ENCODE measurements at places on chromosomes 2 and 18. TPM values are rescaled to one million over a fixed set of nuclear protein-coding genes. Genes with fewer than 3 reads are reported as not detected.
A peak's percentile ranks its signal among the peaks of the same experiment; 100 is the strongest.

- DNase-seq, result no peak
Measured at GRCh38 chr2:16713011-16713423, 47.4 kb upstream of the CYRIA start.

DNA sequence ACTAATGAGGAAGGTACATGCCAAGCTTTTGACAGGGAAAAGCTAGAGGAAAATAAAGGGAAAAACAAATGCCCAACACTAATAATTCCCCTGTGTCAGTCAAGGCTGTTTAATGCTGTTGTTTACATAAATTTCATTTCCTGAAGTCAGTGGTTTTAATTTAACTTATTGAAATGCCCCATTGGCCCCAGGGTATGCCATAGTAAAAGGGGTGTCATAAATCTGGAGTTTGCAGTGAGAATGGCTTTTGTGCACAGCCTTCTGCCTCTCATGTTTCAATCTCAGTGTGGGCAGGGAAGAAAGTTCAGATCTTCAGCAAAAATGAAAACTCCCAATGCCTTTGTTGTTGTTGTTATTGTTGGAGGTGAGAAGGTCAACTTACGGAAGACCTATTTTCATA is 550.1 kb upstream of the DCC start:
- DNase-seq, result no peak

GRCh38 chr2:217218269-217219163 is 358.7 kb upstream of the TNP1 start:
- peak; percentile 44 for DNase-seq

- peak; percentile 83 for DNase-seq
Measured at GRCh38 chr2:152513681-152514080, 178.7 kb downstream of the FMNL2 start.

Gene KIDINS220
- 46.0 TPM for total RNA-seq

GRCh38 chr2:69735686-69736085 is 6.2 kb upstream of the ANXA4 start:
- DNase-seq, result no peak

Gene PAX8
- total RNA-seq, result 1.8 TPM

Gene MYOM1
- not detected for total RNA-seq

Gene TTC27
- total RNA-seq, result 22.5 TPM

Gene SOX11
- total RNA-seq, result 11.9 TPM

DNA sequence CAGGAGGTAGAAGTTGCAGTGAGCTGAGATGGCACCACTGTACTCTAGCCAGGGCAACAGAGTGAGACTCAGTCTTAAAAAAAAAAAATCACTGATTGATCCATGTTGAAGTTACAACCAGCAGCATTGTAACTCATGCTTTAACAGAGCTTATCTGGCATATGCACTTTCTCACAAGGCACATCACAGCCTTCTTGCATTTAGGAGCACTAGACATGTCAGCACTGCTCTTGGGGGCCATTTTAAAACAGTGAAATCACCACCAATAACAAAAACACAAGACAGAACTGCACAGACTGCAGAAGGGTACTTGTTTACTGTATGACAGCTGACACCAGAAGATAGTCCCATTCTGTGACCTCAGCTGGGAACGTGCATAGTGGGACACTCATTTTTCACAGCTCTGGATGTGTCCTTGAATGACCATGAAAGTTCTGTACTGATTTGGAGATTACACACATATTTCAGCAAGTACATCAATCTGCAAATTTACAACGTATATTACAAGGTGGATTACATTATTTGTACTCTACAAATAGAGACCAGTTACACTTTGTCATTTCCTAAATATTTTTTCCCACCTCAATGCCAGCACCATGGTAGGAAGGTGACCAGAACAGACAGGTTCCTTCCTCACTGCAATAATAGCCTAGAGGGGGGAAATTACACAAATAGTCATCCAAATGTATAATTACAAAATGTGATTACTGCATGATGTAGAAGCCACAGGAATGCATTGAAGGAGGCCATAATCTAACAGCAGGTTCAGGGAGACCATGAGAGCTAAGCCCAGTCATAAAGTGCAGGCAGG is 35.1 kb downstream of the CCBE1 start:
- no peak for DNase-seq

- peak; percentile 88 for DNase-seq
Measured at GRCh38 chr2:237662671-237663093, 35.3 kb downstream of the LRRFIP1 start.

Gene RAB17
- total RNA-seq, result 4.1 TPM

DNA sequence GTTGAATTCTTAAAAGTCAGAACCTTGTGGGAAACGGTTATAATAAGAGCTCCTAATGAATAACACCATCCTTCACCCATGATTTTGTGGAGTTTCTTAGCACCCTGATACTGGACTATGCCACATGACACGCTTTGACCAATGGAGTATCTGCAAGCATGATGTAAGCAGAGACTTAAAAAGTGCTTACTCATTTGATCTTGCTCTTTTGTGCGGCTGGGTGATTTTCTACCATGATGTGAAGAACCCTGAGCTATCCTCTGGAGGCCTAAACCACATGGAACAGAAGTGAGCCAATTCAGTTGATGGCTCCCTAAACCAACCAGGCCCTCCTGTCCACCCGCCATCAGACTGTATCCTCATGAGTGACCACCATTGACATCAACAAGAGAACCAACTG is 70.9 kb downstream of the TCF4 start:
- no peak for DNase-seq

DNA sequence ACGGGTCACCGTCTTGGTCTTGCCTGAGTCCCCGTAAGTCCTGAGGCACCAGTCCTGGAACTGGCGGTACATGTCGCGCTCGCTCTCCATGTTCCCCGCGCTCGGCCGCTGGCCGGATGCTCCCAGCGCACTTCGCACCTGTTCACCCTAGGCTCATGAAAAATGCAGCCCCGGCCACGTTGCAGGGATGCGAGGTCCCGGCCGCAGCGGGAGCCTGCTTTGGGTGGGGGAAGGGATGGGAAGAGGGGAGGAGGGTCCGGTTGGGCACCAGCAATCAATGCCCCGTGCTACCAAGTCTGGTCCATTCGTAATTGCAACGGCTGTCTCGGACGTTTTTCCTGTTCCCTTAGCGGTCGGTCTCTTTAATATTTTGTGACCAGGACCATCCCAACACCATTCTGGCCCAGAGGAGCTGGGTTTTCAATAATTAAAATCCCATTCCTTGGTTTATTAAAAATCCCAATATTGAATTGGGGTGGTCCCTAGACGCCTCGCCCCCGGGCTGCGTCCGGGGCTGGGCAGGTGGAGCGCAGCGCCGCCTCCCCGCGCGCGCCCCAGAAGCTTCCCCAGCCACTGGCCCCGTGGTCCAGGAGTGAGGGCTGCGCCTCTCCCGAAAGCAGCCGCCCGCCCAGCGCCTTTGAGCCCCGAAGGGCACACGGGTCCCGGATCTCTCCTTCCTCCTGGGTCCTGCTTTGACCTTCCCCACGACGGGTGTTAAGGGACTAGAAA is 1.4 kb downstream of the NOL4 start:
- no peak for DNase-seq

Gene IL36A
- total RNA-seq, result not detected

GRCh38 chr18:38980420-38980819 is 1414.8 kb upstream of the CELF4 start:
- DNase-seq, result no peak

DNA sequence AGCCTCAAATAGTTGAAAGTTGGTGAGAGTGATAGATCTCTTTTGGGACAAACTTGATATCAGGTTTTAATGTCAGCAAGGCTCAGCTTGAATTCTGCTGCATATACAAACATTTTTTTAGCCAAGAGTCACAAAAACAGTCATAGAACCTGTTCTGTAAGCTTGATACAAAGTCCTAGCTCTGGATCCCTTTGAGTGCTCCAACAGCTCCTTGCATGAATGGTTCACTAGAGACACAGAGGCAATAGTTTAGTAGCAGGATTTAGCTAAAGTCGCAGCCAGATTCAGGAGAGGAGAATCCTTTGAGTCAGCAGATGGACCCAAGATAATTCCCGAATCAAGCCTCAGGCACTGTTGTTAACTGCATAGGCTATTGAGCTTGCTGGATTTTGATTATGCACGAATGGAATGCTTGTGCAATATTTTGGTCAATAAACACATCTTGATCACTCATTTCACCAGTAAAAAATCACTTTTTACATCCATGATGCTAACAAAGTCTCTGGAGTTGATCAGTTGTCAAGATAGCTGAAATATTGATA is 148.6 kb downstream of the KLHL14 start:
- no peak for DNase-seq

Gene ST6GAL2
- total RNA-seq, result not detected

GRCh38 chr2:156697906-156698305 is 261.7 kb downstream of the GPD2 start:
- DNase-seq, result no peak

Gene RESP18
- not detected for total RNA-seq

- DNase-seq, result no peak
Measured at GRCh38 chr2:133061874-133062593, 392.0 kb upstream of the LYPD1 start.

Gene NBEAL1
- total RNA-seq, result 16.6 TPM

Gene D2HGDH
- total RNA-seq, result 14.6 TPM

GRCh38 chr2:28687171-28687570 is 64.5 kb upstream of the PPP1CB start:
- no peak for DNase-seq

DNA sequence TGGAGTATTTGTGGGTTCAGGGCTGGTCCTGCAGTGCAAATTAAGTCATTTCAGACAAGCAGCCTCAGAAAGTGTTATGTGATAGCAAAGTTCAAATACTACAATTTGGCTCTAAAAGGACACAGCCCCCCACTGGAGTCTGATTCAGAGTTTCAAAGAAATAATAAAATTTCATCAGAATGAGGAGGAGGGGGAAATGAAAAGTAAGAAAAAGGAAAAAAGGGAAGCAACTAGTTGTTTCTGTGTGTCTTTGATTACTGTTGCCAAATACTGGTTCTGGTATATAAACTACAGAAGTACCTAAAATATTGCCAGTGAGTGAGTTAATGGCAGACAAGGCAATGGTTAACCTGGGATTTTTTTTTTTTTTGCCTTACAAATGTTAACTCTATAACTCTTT is 773.9 kb downstream of the BCL11A start:
- DNase-seq, result no peak

DNA sequence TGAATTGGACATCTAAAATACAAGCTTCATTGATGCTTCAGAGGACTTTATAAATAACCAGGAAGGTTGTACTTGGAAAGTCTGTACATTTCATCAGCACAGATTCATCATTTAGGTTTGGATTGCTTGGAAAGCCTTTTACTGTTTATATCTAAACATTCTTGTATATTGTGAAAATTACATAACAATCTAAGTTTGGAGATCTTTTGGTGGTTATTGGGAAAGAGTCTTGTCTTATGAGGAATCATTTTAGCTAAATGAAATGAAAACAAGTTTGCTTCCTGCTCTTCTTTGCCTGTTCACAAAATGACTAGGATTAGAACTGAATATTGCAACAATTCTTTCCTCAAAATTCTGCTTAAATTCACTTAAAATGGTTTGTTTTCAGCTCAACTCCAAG is 79.3 kb downstream of the ABI2 start:
- DNase-seq, result no peak

DNA sequence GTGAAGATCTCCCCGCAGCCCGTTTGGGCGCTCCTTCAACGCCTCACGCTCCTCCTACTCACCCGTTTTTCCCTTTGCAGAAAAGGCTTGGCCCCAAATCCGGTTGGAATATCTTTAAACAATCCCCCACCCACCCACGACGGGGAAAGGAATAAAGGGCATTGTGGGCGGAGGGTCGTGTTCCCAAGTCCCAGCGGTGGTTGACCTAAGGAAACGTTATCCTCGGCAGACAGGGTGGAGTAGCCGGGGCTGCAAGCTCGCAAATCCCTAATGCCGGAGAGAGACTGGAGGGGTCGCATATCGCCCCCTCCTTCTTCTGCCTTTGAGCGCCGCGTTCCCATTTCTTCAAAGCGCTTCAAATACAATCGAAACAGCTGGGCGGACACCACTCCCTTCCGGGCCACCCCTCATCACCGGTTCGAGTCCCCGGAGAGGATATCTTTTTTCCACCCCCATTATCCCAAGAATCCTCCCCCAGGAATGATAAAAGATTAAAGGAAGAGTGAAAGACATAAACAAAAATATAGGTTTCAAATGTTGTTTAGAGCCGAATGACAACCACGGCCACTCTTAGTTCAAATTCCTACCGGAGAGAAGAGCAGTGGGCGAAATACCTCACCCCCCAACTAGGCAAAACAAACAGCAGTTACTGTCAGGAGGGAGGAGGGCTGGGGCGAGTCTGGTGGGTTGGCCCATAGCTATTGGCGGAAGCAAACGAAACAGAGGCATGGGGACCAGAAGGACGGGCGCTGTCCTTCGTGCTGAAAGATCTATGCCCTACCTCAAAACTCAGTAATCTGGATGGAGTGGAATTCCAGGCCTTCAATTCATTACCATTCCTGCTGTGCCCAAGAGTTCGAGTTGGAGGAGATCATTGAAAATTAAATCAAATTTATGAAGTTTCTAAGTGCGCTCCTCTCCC is 2.8 kb upstream of the GAD1 start:
- peak; percentile 20 for DNase-seq

Gene SFTPB
- total RNA-seq, result not detected

Gene RAD51AP2
- 0.17 TPM for total RNA-seq

GRCh38 chr2:236782938-236783337 is 213.3 kb downstream of the ACKR3 start:
- no peak for DNase-seq

Gene EVX2
- total RNA-seq, result not detected

Gene PKP4
- 52.6 TPM for total RNA-seq

Gene FKBP1B
- 5.2 TPM for total RNA-seq

- peak; percentile 77 for DNase-seq
Measured at GRCh38 chr2:226802573-226802972, 3.0 kb upstream of the IRS1 start.

DNA sequence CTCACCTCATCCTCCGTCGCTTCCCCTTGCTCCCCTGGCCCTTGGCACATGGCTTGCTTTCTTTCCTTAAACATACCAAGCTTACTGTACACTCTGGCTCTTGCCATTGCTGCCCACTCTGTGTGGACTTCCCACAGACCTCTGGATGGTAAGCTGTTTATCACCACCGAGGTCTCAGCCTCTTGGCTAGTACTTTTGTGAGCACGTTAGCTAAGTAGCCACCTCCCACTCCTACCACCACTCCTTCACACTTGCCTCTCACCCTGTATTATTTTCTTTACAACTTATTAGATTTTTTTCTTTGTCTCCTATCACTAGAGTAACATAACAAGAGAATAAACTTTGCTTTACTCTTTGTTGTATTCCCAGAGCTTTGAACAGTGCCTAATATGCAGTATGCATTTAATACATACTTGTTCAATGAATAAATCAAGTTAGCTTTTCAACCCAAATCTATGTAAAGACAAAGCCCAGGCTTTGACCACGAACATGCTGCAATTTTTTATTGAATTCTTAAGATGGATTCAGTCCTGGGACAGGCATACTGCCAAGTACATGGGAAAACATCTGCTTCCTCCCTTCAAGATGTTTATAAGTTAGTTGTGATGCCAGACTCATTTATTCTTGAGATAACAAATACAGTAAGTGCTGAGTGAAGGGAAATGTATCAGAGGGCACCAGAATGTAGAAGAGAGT is 25.0 kb upstream of the MSGN1 start:
- no peak for DNase-seq
